ENCODE measurements at places on chromosomes 1 and 21.
A peak's percentile ranks its signal among the peaks of the same experiment; 100 is the strongest.

DNA sequence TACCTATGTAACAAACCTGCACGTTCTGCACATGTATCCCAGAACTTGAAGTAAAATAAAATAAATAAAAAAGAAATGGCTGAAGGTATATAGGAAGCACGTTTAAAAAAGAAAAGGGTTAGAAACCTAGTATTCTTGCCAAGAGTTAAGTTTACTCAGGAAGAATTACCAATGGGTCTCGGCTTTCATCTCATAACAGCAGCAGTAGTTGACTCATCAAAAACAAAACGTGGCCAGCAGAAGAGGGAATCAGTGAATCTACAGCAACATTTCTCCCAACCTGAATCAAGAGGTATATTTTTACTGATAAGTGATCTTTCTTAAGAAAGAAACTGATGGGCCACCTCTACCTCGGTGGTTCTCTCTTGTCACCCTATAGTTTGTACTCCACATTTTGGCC lies 340.3 kb downstream of the BRINP2 start:
- DNase-seq, result no peak

DNA sequence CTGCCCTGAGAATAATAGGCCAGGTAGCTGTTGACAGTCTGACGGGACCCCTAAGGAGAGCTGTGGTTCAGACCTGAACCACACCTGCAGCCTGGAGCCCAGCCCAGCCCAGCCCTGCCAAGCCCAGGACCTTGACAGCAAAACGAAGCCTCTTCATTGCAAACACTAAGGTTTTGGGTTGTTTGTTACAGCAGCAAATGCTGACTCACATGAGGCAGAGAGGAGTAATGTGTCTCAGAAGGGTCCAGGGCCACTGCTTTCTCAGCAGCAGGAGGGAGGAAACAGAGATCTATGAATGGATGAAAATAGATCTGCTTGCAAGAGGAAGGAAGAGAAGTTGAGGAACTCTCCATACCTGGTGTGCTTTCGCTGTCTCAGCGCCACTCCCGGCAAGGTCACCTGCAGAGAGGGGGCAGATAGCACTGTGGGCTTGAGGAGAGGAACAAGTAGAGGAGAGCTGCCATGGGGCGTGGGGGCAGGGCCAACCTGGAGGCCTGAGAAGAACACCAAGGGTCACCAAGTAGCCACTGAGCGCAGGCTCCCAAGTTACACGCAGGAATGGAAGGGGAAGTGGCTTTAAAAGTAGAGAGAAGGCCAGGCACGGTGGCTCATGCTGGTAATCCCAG lies 127.2 kb downstream of the ZNF281 start:
- no peak for DNase-seq

- no peak for DNase-seq
These were observed 49.4 kb downstream of the NFIA start for GRCh38 chr1:61131716-61132115.

GRCh38 chr1:46134660-46135331 lies 2.4 kb upstream of the PIK3R3 start:
- no peak for DNase-seq

DNA sequence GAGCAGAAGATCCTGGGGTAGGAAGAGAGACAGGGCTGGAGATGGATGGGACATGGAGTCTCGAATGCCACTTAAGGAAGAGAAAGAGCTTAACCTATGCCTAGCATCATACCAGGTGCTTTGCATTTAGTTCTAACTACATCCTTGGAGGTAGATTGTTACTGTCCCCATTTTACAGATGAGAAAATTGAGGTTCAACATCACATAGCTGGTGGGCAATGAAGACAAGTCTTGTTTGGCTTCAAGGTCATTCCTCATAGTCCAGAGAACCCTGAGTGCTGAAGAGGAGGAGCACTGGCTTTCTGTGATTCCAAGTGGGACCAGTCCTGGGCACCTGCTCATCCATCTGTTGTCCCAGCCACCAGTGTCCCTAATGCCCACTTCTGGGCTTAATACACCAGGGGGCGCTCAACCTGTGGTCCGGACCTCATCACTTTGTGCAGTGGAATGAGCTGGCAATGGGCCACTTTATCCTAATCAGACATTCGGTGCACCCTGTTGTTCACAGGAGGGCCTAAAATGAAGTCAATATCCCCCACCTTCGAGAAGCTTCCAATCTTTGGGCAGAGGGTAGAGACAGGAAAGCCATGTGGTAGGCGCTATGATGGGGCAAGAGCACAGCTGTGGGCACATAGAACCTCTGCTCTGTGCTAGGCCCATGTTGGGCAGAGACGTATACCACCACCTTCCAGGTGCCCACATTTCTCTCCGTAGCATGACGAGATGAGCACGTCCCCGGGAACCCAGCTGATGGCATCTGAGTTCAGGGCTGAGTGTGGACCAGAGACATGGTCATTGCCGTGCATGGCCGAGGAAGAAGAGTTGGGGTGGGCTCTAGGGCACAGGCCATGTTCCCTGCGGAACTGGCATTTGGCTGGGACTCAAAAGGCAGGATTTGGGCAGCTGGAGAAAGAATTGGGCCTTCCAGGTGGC lies 9.2 kb downstream of the RPS6KA1 start:
- peak; percentile 21 for DNase-seq

DNA sequence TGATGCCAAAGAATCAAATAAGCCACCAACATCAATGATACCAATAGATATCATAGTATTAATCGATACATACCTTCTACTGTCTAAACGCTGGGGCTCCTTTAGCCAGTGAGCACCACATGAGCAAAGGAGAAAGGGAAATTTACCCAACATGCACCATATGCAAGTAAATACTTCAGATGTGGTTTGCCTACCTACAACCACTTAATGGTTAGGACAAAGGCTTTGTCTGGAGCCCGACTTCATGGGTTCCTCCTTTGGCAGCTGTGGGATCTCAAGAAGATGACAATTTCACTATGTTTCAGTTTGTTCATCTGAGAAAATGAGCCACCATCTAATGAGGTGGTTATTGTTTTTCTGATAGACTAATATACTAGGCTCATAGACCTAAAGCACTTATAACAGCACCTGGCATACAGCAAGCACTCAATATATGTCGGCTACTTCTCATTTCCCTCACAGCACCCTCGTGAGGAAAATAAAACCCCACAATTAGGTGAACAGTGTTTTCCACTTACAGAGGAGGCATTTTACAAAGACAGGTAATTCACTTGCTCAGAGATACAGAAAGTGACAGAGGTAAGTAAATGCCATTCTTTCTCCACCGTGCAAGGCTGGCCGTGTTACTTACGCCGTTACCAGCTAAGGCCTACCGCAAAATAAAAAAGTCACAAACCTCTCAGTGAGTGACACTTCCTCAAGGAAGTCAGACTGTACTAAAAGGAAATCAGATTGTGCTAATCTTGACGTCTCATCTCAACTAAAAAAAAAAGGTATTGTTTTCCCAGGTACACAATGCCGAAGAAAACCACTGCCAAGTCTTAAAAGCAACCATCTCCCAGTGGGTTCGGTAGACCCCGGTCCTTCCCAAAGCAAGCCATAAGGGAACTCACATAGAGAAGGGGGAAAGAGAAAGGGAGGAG lies 1.6 kb downstream of the TTC13 start:
- no peak for DNase-seq
